ENCODE measurements at places on chromosomes 4 and X. TPM values are rescaled to one million over a fixed set of nuclear protein-coding genes. Genes with fewer than 3 reads are reported as not detected.

Gene CT45A9
- not detected for total RNA-seq

Gene FDCSP
- not detected for total RNA-seq

Gene FGF2
- 103 TPM for total RNA-seq

Gene ARSJ
- total RNA-seq: 29.0 TPM

Gene TBX22
- total RNA-seq: not detected

Gene PWWP3B
- 0.39 TPM for total RNA-seq

Gene NPNT
- total RNA-seq: 0.11 TPM

Gene CXXC4
- total RNA-seq: not detected

Gene SPIN4
- 6.2 TPM for total RNA-seq

Gene MGARP
- total RNA-seq: 49.7 TPM

Gene CSN1S1
- not detected for total RNA-seq

Gene BMP3
- not detected for total RNA-seq

Gene TCEAL6
- total RNA-seq: not detected

Gene PROM1
- total RNA-seq: not detected

Gene PTTG2
- total RNA-seq: 0.26 TPM

Gene POU3F4
- not detected for total RNA-seq
